Fibroblast of mammary gland (primary cell): ENCODE measurements at places on chromosomes 12 and 14.

- peak; percentile 56 for DNase-seq
These were observed 43.4 kb upstream of the PIK3C2G start for GRCh38 chr12:18217966-18218365.

GRCh38 chr14:75961662-75962061 is 20.1 kb downstream of the TGFB3 start:
- no peak for DNase-seq

- no peak for DNase-seq
These were observed 6.7 kb downstream of the NR4A1 start for GRCh38 chr12:52057638-52058576.

DNA sequence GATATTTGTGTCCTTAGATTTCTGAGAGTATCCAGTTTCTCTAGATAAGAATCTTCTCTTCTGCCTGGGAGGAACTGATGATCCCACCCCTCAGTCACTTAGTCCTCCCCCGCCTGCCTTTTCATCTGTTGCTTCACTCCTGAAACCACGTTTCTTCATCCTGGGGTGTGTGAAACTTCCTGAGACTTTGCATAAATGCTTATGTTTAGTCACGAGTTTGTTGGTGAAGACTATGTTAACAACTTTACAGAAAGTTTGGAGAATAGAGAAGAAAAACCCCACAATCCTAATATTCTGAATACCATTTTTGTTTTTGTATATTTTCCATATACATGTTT is 33.2 kb downstream of the MARK3 start:
- DNase-seq, result peak; percentile 80

GRCh38 chr14:89641495-89642175 is 224.6 kb upstream of the FOXN3 start:
- no peak for DNase-seq

DNA sequence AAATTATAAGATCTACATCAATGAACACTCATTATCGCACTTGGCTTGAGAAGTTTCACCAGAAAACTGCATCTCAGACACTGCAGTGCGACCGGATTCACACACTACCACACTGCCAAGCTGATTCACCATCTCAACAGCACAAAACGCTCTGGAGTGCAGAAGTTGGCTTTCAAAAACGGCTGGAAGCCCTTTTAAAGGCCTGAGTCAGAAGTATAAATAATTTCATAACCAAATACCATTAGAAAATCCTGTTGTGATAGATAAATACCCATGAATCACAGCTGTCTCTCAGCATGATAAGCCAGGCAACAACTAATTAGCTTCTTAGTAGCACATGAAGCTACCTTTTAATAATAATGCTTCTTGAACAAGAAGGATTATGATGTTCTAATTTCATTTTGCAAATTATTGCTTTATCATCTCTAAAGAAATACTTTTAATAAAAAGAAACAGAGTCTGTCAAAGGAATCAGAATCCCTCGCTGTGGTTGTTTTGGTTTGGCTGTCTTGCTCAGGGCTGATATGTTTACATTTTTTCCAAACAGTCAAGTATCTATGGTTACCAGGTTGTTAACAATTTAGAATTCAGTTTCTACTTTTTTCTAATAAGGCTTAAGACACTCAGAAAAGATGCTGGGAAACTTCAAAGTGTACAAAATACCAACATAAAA is 51.2 kb downstream of the SLC2A13 start:
- peak; percentile 85 for DNase-seq

GRCh38 chr12:12499909-12500604 is 62.6 kb downstream of the DUSP16 start:
- DNase-seq, result no peak

GRCh38 chr14:79742142-79742541 is 469.2 kb downstream of the DIO2 start:
- no peak for DNase-seq

- DNase-seq, result peak; percentile 20
These were observed 90.1 kb downstream of the NCOR2 start for GRCh38 chr12:124477107-124477915.

DNA sequence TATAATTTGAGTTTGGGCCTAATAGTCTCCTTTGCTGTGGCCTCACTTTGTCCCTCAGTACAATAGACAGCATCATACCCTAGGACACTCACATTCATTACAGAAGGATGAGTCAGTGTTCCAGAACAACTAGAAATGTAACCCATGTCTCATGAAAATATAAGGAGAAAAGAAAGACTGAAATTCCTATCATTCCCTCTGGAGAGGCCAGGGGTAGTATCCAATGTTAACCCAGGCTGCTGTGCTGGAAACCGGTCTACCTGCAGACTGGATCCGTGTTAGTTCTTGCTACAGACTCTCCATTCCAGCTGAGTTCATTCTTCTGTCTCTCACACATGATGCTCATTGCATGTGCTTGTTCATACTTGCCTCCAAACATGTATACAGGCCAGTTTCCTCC is 75.8 kb upstream of the HOXC13 start:
- peak; percentile 34 for DNase-seq

- no peak for DNase-seq
These were observed 562.2 kb downstream of the VRK1 start for GRCh38 chr14:97359341-97359740.

DNA sequence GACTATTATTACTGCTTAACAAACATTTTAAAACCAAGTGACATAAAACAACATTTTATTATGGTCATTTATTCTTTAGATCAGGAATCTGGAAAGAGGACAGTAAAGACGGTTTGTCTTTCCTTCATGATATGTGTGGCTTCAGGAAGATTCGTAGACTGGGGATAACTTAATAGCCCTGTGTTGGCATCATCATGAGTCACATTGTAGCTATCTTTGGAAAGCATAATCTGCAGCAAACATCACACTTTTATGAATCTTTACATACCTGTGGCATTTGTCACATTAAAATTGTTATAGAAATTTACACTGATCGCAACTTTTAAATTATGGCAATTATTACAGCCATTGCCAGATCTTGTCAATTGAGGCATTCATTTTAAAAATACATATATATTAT is 397.1 kb downstream of the NOVA1 start:
- peak; percentile 78 for DNase-seq

GRCh38 chr12:34163443-34163842 is 141.1 kb downstream of the ALG10 start:
- DNase-seq, result no peak

- DNase-seq, result peak; percentile 18
These were observed 184.8 kb upstream of the PDE3A start for GRCh38 chr12:20183563-20183962.

GRCh38 chr12:75692876-75693275 is 181.5 kb upstream of the KRR1 start:
- peak; percentile 58 for DNase-seq

GRCh38 chr14:32300136-32300535 is 29.0 kb upstream of the AKAP6 start:
- DNase-seq, result no peak

GRCh38 chr12:123167329-123167728 is 16.4 kb upstream of the PITPNM2 start:
- no peak for DNase-seq

- DNase-seq, result peak; percentile 52
These were observed 658.5 kb upstream of the MGAT4C start for GRCh38 chr12:86914721-86915120.

- DNase-seq, result peak; percentile 60
These were observed 202.7 kb downstream of the PRKD1 start for GRCh38 chr14:29724991-29725390.

GRCh38 chr12:90017316-90017715 is 308.7 kb upstream of the ATP2B1 start:
- no peak for DNase-seq

DNA sequence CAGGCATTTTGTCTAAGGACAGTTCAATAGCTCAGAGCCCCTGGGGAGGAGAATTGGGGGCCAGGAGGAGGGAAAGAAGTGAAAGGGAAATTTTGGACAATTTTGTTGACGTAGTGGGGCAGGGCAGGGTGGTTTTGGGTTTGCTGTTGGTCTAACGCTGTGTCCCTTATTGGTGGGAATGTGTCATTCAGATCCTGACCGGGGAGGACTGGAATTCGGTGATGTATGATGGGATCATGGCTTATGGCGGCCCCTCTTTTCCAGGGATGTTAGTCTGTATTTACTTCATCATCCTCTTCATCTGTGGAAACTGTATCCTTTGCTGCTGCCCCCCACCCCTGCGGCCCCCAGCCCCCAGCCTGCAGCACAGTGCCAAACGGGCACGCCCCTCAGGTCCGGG is 212.1 kb upstream of the FKBP4 start:
- DNase-seq, result peak; percentile 13

- DNase-seq, result peak; percentile 90
These were observed 323.8 kb downstream of the RAD51B start for GRCh38 chr14:68143341-68143841.

GRCh38 chr12:88037770-88038169 is 8.6 kb upstream of the C12orf50 start:
- no peak for DNase-seq

GRCh38 chr14:55381561-55381960 is 30.1 kb downstream of the ATG14 start:
- DNase-seq, result no peak

DNA sequence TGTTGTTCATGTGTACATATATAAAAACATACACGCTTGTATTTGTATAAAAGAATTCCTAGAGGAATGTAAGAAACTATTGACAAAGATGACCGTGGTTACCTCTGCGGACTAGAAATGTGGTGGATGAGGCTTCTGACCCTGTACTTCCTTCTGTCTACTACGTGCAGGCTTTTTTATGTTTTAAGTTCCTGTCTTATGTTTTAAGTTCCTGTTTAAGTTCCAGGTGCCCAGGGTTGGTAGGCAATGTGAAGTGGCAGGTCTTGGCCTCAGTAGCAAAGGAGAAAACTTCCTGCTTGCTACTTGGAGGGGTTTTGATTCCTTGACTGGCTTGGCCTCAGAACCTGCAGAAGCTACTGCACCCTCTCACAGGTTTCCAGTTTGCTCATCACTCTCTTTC is 11.6 kb downstream of the POMT2 start:
- no peak for DNase-seq

GRCh38 chr12:131864469-131864868 is 30.0 kb upstream of the ULK1 start:
- no peak for DNase-seq

GRCh38 chr12:130506844-130507243 is 169.2 kb downstream of the PIWIL1 start:
- DNase-seq, result no peak

DNA sequence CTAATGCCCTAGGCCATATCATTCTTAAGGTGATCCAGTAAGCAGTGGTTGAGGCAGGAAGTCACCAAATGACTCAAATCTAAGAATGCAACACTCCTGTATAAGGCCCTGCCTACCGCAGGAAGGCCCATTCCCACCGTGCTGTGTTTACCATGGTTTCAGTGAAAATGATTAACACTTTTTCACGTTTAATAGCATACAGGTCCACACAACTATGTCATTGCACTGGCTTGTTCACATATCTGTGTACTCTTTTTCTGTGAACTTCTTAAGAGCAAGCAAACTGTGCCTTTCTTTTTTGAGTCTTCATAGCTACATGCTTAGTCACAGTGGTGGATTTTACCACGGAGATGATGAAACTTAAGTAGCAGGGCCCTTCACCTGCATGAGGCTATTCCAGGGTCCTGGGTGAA is 214.9 kb downstream of the CNTN1 start:
- DNase-seq, result peak; percentile 20

GRCh38 chr12:120094485-120094884 is 22.1 kb downstream of the RAB35 start:
- DNase-seq, result no peak

GRCh38 chr12:94277426-94278000 is 129.1 kb downstream of the PLXNC1 start:
- peak; percentile 79 for DNase-seq

- no peak for DNase-seq
These were observed 15.8 kb upstream of the NINJ2 start for GRCh38 chr12:678747-679712.

DNA sequence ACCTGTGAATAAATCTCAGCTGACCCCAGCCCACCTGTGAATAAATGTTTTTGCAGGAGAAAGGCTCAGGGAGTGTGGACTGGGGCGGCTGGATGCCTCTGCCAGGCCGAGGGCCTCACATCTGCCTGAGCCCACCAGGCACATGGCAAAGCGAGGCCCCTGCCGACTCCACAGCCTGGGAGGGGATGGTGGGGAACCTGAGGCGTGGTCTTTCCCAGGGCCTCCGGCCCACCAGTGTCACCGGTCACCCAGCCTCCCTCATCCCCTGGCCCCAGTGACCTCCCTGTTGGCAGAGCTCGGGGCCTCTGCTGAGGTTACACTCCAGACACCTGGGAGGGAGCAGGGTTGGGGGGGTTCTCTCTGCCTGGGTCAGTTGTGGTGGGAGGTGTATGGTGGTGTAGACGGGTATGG is 8.2 kb downstream of the NOC4L start:
- no peak for DNase-seq

DNA sequence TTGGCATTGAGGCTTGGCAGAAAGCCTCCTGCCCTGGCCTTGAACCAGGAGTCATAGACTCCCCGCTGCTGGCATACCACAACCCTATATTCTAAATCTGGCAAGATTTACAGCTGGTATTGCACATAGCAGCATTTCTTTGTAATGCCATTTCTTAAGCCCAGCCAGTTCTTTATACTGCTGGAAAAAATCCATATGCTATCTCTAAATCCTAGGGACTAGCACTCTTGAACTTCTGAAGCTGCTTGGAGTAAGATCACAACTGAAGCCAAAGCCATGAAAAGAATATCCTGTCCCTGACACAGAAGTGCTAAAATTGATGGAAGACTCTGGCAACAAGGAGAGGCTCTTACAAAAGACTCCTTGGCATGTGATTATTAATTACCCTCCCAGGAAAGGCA is 89.3 kb downstream of the KCNC2 start:
- no peak for DNase-seq

DNA sequence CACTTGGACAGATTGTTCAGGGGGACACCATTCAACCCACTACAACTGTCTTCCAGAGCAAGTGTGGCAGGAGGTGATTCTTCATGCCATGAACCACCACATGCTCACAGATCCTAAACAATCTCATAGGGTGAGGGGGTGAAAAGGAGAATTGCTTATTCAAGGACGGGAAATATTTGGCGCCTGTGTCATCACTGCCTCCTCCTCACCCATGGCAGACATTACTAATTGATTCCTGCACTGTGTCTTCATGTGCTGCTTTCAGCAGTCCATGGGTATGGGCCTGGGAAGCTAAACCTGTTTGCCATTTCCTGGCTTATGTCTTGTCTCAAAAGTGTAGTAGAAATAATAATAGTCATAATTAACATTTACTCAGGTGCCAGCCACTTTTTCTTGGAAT is 31.3 kb downstream of the MMAB start:
- DNase-seq, result peak; percentile 76

- DNase-seq, result no peak
These were observed 84.7 kb upstream of the OVCH1 start for GRCh38 chr12:29582146-29582545.

GRCh38 chr12:122855928-122856831 is 20.9 kb downstream of the HIP1R start:
- no peak for DNase-seq

DNA sequence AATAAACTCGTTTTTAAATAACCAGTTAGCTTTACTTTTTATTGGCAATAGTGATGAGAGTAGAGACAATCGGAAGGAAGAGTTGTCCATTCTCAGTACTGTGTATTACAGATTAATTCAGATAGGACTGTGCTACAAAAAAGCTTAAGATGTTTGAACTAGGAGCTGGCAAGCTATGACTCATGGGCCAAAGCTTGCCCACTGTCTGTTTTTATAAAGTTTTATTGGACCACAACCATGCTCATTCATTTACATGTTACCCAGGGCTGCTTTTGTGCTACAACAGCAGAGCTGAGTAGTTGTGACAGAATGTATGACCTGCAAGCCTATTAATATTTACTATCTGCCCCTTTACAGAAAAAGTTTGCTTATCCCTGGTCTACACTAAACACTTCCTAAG is 19.4 kb downstream of the GNS start:
- DNase-seq, result peak; percentile 43
